ENCODE measurements at places on chromosomes 4 and X. TPM values are rescaled to one million over a fixed set of nuclear protein-coding genes. Genes with fewer than 3 reads are reported as not detected.

The ZNF41 gene
- 7.1 TPM for total RNA-seq

The TMEM150C gene
- total RNA-seq, result 25.7 TPM

The CT55 gene
- not detected for total RNA-seq

The POU3F4 gene
- not detected for total RNA-seq

The ZNF518B gene
- total RNA-seq, result 46.0 TPM

Data from sigmoid colon (tissue), 7 donors.